Mesendoderm (in vitro differentiated cells): ENCODE measurements at places on chromosomes 11 and 22.
A peak's percentile ranks its signal among the peaks of the same experiment; 100 is the strongest.

- no peak for DNase-seq
- no peaks in the 10 kb centered on the region for H3K36me3 ChIP-seq
- no peak overlapping the region for H3K27ac ChIP-seq
- no peak overlapping the region for H3K4me3 ChIP-seq
- H3K4me1 ChIP-seq = no peaks in the 10 kb centered on the region
Observed at GRCh38 chr11:19252394-19253152, 11.8 kb upstream of the E2F8 start.

DNA sequence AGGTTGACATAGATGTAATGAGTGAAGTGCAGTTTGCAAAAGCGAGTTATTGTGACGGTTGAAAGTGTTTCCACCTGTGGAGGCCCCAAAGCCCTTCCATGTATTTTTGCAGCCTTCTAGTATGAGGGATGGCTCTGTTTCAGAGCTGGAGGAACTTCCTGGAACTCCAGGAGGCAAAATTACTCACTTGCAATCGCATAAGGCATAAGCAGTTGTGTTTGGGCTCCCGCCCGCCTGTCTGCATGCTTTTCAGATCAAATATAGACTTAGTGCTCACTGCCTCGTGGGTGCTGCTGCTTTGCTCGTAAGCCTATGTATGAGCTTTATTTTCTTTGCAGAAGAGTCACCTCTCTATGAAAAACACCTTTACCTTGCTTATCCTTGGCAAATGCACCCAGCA, 146.8 kb upstream of the LARGE1 start:
- no peak for DNase-seq
- H3K27ac ChIP-seq = no peak overlapping the region
- no peaks in the 10 kb centered on the region for H3K36me3 ChIP-seq
- H3K4me3 ChIP-seq = no peak overlapping the region
- no peaks in the 10 kb centered on the region for H3K27me3 ChIP-seq

GRCh38 chr22:22888571-22889353, 1.1 kb downstream of the IGLL5 start:
- no peaks in the 10 kb centered on the region for H3K4me1 ChIP-seq
- no peaks in the 10 kb centered on the region for H3K27me3 ChIP-seq
- H3K4me3 ChIP-seq = no peak overlapping the region
- H3K27ac ChIP-seq = no peak overlapping the region
- H3K36me3 ChIP-seq = no peaks in the 10 kb centered on the region

- no peaks in the 10 kb centered on the region for H3K4me1 ChIP-seq
- no peaks in the 10 kb centered on the region for H3K36me3 ChIP-seq
- no peak for DNase-seq
- H3K4me3 ChIP-seq = no peak overlapping the region
Observed at GRCh38 chr22:32342977-32343376, 14.7 kb upstream of the RFPL3 start.

DNA sequence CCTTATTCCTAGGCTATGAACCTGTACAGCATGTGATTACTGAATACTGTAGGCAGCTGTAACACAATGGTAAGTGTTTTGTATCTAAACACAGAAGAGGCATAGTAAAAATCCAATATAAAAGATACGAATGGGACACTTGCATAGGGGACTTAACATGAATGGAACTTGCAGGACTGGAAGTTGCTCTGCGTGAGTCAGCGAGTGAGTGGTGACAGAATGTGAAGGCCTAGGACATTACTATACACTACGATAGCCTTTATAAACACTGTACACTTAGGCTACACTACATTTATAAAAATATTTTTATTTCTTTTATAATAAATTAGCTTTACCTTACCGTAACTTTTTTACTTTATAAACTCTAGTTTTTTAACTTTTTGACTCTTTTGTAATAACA, 81.1 kb downstream of the PGR start:
- H3K27ac ChIP-seq = no peak overlapping the region
- no peaks in the 10 kb centered on the region for H3K27me3 ChIP-seq
- no peak overlapping the region for H3K4me3 ChIP-seq

GRCh38 chr11:62926680-62927455, 5.7 kb upstream of the CHRM1 start:
- H3K27me3 ChIP-seq = peaks cover 24% of the 10 kb centered on the region
- no peak overlapping the region for H3K27ac ChIP-seq
- no peak for DNase-seq

- no peak overlapping the region for H3K4me3 ChIP-seq
- H3K27me3 ChIP-seq = no peaks in the 10 kb centered on the region
- H3K4me1 ChIP-seq = peaks cover 4% of the 10 kb centered on the region
- DNase-seq = no peak
Observed at GRCh38 chr11:112637076-112637475, 324.1 kb upstream of the NCAM1 start.

DNA sequence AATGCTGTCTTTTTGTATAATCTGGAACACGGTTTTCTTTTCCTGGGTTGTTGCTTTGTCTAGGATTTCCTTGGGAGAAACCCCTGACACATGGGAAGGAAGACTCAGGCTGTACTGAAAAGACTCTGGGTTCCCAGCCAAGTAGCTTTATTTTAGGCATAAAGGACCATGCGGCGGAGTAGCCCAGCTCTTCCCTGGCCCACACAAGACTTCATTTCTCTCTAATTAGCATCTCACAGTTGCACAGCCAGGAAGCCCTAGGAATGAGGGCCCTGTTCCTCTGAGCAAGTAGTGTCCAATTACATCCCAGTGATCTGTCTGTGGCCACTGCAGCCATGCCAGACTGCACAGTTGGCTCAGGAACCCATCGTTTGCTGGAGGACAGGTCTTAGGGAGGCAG, 319.5 kb downstream of the TENM4 start:
- no peak overlapping the region for H3K4me3 ChIP-seq
- H3K27ac ChIP-seq = no peak overlapping the region
- H3K36me3 ChIP-seq = no peaks in the 10 kb centered on the region
- H3K27me3 ChIP-seq = no peaks in the 10 kb centered on the region
- peaks cover 6% of the 10 kb centered on the region for H3K4me1 ChIP-seq

DNA sequence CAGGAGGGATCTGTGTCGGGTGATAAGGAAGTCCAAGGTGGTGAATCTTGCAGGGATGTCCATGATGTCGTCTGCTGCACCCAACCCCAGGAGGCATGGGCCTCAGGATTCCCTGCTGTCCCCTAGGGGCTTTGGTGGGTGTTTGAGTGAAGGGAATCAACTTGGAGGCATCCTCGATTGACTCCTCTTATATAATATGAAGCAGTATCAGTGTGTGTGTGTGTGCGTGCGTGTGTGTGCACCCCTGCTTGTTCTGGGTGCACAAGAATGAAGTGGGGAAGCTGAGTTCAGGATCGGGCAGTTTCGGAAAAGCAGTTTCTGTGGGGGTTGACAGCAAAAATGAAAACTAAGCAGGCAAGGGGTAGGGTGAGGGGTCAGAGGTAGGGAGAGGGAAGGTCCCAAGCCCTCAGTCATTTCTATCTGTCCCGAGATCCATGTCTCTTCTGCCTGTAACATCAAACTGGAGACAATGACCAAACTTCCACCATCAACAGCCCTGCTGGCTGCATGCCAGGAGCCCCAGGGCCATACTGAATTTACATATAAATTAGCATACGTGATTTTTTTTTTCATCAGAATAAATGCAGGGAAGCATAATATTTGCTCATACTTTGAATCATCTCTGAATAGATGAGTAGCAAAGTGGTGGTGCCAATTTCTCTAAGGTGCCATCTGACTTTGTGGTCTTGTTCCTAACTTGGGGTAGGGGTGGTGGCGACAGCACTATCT, 2.0 kb downstream of the NTM start:
- peak; percentile 59 for DNase-seq
- no peaks in the 10 kb centered on the region for H3K27me3 ChIP-seq
- no peak overlapping the region for H3K4me3 ChIP-seq
- no peaks in the 10 kb centered on the region for H3K36me3 ChIP-seq
- peaks cover 27% of the 10 kb centered on the region for H3K4me1 ChIP-seq

DNA sequence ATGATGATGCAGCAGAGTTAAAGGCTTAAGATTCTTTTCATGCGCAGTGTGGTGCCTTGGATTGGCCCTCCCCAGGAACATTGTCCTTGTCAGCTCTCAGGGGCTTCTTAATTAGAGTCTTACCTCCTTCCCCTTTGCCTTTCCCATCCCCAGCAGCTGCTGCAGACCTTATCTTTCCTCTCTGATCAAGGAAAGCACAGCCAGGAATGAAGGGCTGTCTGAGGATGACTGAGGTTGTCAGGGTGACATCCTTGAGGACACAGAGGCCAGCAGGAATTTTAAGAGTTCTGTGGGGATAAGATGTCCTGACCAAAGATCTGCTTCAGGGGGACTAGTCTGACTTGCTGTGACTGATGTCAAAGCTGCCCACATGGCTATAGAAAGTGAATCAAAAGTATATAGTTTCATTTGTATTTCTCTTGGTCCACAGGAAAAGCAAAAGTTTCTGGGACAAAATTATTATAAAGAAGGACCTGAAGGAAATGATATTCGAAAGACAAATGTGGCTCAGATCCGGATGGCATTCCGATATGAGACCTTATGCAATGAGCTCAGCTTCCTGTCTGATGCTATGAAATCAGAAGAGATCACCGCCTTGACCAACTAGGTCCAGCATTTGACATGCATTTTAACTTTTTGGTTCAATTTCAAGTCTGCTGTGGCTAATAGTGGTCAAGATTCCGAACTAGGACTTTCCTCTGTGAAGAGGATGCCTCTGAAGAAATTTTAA, 35.5 kb downstream of the RNF141 start:
- H3K4me3 ChIP-seq = no peak overlapping the region
- no peak overlapping the region for H3K27ac ChIP-seq
- peak; percentile 52 for DNase-seq
- H3K4me1 ChIP-seq = no peaks in the 10 kb centered on the region
- H3K27me3 ChIP-seq = no peaks in the 10 kb centered on the region
- H3K36me3 ChIP-seq = peaks cover 1% of the 10 kb centered on the region

- H3K4me1 ChIP-seq = no peaks in the 10 kb centered on the region
- no peaks in the 10 kb centered on the region for H3K36me3 ChIP-seq
- no peaks in the 10 kb centered on the region for H3K27me3 ChIP-seq
- no peak overlapping the region for H3K4me3 ChIP-seq
- no peak overlapping the region for H3K27ac ChIP-seq
- DNase-seq = peak; percentile 80
Observed at GRCh38 chr22:48072777-48073176, 1310.3 kb downstream of the TBC1D22A start.

- DNase-seq = no peak
- no peaks in the 10 kb centered on the region for H3K36me3 ChIP-seq
- no peaks in the 10 kb centered on the region for H3K4me1 ChIP-seq
- peaks cover 26% of the 10 kb centered on the region for H3K27me3 ChIP-seq
Observed at GRCh38 chr11:30012346-30012745, 4.5 kb downstream of the KCNA4 start.

GRCh38 chr11:57360991-57361390, 20.0 kb downstream of the PRG3 start:
- no peak overlapping the region for H3K27ac ChIP-seq
- no peak overlapping the region for H3K4me3 ChIP-seq
- no peaks in the 10 kb centered on the region for H3K36me3 ChIP-seq
- peaks cover 2% of the 10 kb centered on the region for H3K4me1 ChIP-seq
- DNase-seq = no peak

GRCh38 chr11:67409261-67409666, 5.4 kb downstream of the TBC1D10C start:
- no peaks in the 10 kb centered on the region for H3K36me3 ChIP-seq
- no peak for DNase-seq
- H3K4me3 ChIP-seq = no peak overlapping the region
- H3K4me1 ChIP-seq = no peaks in the 10 kb centered on the region

- H3K4me3 ChIP-seq = no peak overlapping the region
- DNase-seq = no peak
- no peaks in the 10 kb centered on the region for H3K36me3 ChIP-seq
- H3K27me3 ChIP-seq = no peaks in the 10 kb centered on the region
- no peak overlapping the region for H3K27ac ChIP-seq
Observed at GRCh38 chr11:6992026-6992425, 28.1 kb downstream of the ZNF214 start.

GRCh38 chr11:118211006-118211405, 13.8 kb downstream of the JAML start:
- no peaks in the 10 kb centered on the region for H3K27me3 ChIP-seq
- no peak overlapping the region for H3K4me3 ChIP-seq
- DNase-seq = peak; percentile 71
- no peak overlapping the region for H3K27ac ChIP-seq
- H3K4me1 ChIP-seq = peaks cover 6% of the 10 kb centered on the region

- no peak overlapping the region for H3K27ac ChIP-seq
- no peaks in the 10 kb centered on the region for H3K4me1 ChIP-seq
- no peak overlapping the region for H3K4me3 ChIP-seq
- H3K36me3 ChIP-seq = no peaks in the 10 kb centered on the region
- no peak for DNase-seq
Observed at GRCh38 chr22:28405588-28405987, 274.1 kb downstream of the TTC28 start.

GRCh38 chr11:93481696-93482095, 61.5 kb downstream of the SMCO4 start:
- no peak for DNase-seq
- H3K36me3 ChIP-seq = no peaks in the 10 kb centered on the region
- peaks cover 11% of the 10 kb centered on the region for H3K4me1 ChIP-seq

DNA sequence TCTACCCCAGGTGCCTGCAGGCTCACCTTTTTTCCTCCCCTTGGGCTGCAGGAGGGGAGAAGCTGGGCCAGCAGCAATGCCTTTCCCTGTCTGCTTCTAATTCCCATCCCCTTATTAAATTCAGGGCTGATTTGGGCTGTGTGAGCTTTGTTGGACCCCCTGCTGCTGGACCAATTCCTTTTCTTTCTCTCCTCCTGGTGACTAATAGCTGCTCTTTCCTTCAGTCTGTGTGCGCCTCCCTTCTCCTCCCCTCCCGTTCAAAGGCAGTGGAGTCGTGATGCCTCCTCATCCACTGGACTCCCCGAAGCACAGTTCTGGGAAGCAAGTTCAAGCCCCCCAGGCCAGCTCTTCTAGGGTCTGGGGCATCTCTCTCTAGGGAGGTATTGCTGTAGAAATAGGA, 567.9 kb upstream of the CADM1 start:
- no peak overlapping the region for H3K27ac ChIP-seq
- no peaks in the 10 kb centered on the region for H3K27me3 ChIP-seq
- no peaks in the 10 kb centered on the region for H3K36me3 ChIP-seq
- no peak overlapping the region for H3K4me3 ChIP-seq
- DNase-seq = peak; percentile 71
- H3K4me1 ChIP-seq = peaks cover 44% of the 10 kb centered on the region

- no peak overlapping the region for H3K27ac ChIP-seq
- no peaks in the 10 kb centered on the region for H3K36me3 ChIP-seq
- H3K4me1 ChIP-seq = no peaks in the 10 kb centered on the region
- H3K4me3 ChIP-seq = no peak overlapping the region
- peak; percentile 93 for DNase-seq
Observed at GRCh38 chr11:66868726-66869566, 12.1 kb downstream of the LRFN4 start.

GRCh38 chr11:64894070-64894811, 15.8 kb upstream of the EHD1 start:
- peak; percentile 77 for DNase-seq
- H3K4me3 ChIP-seq = no peak overlapping the region
- H3K27ac ChIP-seq = no peak overlapping the region
- peaks cover 1% of the 10 kb centered on the region for H3K36me3 ChIP-seq
- no peaks in the 10 kb centered on the region for H3K4me1 ChIP-seq
- no peaks in the 10 kb centered on the region for H3K27me3 ChIP-seq
